DMS 273 treated with DMSO at 0.1 percent for 48 hours (cell line): ENCODE measurements at places on chromosomes 7 and 10.

- no peak for DNase-seq
These were observed 4.7 kb upstream of the ZYX start for GRCh38 chr7:143376396-143376795.

DNA sequence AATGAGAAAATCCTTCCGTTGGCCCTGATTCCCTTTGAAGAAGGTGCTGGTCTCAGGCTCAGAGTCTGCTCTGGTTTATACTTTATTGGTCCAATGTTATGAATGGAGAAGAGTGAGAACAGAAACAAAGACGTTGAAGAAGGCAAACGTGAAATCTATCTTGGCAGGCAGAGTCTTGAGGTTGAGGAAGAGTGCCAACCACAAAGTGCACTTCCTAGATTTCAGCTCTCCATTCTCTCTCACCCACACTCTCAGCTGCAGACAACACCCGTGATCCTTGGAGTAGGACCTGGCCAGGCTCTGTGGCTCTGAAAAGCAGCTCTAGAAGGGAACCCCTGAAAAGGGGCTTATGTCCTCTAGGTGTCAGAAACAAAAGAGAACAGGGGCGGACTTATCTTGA is 128.9 kb upstream of the PLXNA4 start:
- DNase-seq = no peak

GRCh38 chr10:67269828-67270227 is 344.0 kb downstream of the LRRTM3 start:
- no peak for DNase-seq

DNA sequence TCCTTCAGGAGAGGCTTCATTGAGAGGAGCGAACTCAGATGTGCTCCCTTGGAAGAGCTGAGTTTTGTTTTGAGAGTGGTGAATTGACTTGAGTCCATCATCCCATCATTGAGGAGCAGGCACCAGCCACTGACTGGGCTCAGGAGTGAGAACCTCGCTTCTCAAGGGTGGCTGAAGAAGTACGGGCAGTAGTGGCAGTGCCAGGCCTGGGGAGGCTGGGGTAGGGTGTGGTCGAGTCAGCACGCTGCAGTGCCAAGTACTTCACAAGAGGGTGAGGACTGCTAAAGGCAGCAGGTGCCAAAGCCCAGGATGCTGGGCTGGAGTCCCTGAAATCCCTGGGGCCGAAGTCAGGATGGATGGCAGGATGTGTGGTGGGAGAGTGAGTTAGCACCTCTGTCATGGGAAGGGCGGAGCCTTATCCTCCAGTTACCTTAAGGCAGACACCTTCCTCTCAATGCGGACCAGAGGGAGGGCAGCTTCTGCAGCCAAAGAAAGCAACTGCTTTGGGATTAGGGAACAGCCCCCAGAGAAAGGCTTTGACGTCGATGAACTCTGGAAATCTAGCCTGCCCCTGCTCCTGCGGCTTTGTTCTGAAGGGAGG is 210.3 kb downstream of the CAMK1D start:
- no peak for DNase-seq

DNA sequence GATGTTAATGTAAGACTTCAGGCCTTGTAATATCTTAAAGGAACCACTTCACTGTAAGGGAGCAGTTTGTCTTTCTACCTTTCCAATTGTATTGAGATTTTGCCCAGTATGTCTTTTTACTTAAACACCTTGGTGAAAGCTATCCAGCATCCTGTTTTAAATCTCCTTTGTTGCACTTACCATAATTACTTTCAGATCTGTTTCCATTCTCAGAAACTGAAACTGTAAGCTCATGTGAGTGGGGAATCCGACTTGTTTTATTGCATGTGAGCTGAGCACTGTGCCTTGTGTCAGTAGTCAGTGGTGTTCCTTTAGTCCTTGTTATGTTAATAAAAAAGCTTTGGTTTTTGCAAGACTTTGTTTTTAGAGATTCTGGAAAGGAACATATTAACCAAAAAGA is 42.2 kb downstream of the BMPR1A start:
- no peak for DNase-seq
